Left renal cortex interstitium (tissue), 4 donors: ENCODE measurements at places on chromosomes 1 and 21. TPM values are rescaled to one million over a fixed set of nuclear protein-coding genes. Genes with fewer than 3 reads are reported as not detected.

Gene SPRR2B
- not detected for polyA plus RNA-seq

Gene CD101
- polyA plus RNA-seq: 3.3 TPM

Gene SAMD11
- 107 TPM for polyA plus RNA-seq

Gene OR2T29
- 0.06 TPM for polyA plus RNA-seq

Gene RGS8
- polyA plus RNA-seq: 0.06 TPM

Gene UBXN10
- 5.6 TPM for polyA plus RNA-seq

Gene CELA2B
- polyA plus RNA-seq: 0.28 TPM

Gene GSTM5
- polyA plus RNA-seq: 34.2 TPM

Gene LCE3E
- not detected for polyA plus RNA-seq

Gene ETV3L
- polyA plus RNA-seq: not detected

Gene S100B
- polyA plus RNA-seq: 4.5 TPM

Gene PLPP3
- polyA plus RNA-seq: 128 TPM

Gene RHBDL2
- 2.4 TPM for polyA plus RNA-seq

Gene GJA9
- polyA plus RNA-seq: 0.74 TPM

Gene SIPA1L2
- 28.7 TPM for polyA plus RNA-seq

Gene SMIM11
- 11.6 TPM for polyA plus RNA-seq

Gene FOXD2
- 9.3 TPM for polyA plus RNA-seq

Gene TTC3
- 157 TPM for polyA plus RNA-seq

Gene OR2L2
- polyA plus RNA-seq: 0.14 TPM

Gene OR14C36
- not detected for polyA plus RNA-seq

Gene SCNM1
- 40.4 TPM for polyA plus RNA-seq

Gene ZBTB8A
- polyA plus RNA-seq: 16.6 TPM

Gene PRAMEF15
- polyA plus RNA-seq: not detected

Gene PLA2G2D
- not detected for polyA plus RNA-seq

Gene TPTE
- polyA plus RNA-seq: not detected

Gene DIRAS3
- polyA plus RNA-seq: 1.3 TPM

Gene MTOR
- polyA plus RNA-seq: 46.4 TPM

Gene NIBAN1
- polyA plus RNA-seq: 3.0 TPM

Gene CCDC185
- not detected for polyA plus RNA-seq

Gene TAF12
- polyA plus RNA-seq: 31.6 TPM

Gene OR10Z1
- 0.10 TPM for polyA plus RNA-seq

Gene MYOC
- polyA plus RNA-seq: 0.11 TPM

Gene LINGO4
- not detected for polyA plus RNA-seq

Gene ZNF124
- 31.9 TPM for polyA plus RNA-seq

Gene VWA5B1
- 0.82 TPM for polyA plus RNA-seq

Gene DCDC2B
- polyA plus RNA-seq: 0.43 TPM

Gene PAQR6
- 8.0 TPM for polyA plus RNA-seq

Gene ACOT11
- polyA plus RNA-seq: 15.0 TPM

Gene NOS1AP
- 8.1 TPM for polyA plus RNA-seq

Gene ADAMTS5
- 19.1 TPM for polyA plus RNA-seq

Gene FCRL6
- polyA plus RNA-seq: 0.13 TPM

Gene CYP4A22
- polyA plus RNA-seq: 8.5 TPM
